ENCODE measurements at places on chromosomes 7 and 10.

DNA sequence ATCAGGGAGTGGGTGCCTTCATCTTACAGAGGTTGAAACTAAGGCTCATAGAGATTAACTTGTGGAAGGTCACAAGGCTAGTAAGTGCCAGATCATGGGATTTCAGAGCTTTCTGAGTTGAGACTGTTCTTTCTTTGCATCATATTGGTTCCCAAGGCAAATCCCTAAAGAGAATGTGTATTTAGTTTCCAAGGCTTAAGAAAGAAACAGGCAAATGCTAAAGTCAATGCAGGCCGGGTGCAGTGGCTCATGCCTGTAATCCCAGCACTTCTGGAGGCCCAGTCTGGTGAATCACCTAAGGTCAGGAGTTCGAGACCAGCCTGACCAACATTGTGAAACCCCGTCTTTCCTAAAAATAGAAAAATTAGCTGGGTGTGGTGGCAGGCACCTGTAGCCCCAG lies 19.8 kb downstream of the CDK1 start:
- DNase-seq = no peak

- no peak for DNase-seq
These were observed 178.1 kb downstream of the ADAM12 start for GRCh38 chr10:126210051-126210651.

GRCh38 chr10:62814756-62815380 lies 1.3 kb downstream of the EGR2 start:
- no peak for DNase-seq

DNA sequence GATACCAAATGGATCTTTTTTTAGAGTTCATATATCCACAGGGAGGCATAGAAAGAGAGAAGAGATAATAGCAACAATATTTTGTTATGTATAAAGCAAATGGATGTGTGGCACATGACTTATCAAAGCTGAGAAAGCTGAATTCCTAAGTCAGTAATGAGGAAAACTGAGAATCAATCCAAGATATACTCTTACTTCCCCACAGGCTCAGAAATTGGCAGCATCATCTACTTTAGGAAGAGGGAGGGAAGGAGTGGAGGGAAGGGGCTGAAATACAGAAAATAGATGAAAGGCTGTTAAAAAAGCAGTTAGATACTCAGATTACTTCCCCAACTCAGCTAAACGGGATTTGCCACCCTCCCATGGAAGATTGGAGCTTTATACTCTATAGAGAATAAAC lies 63.5 kb downstream of the SRI start:
- DNase-seq = no peak

GRCh38 chr7:136179154-136179553 lies 202.0 kb upstream of the MTPN start:
- no peak for DNase-seq

DNA sequence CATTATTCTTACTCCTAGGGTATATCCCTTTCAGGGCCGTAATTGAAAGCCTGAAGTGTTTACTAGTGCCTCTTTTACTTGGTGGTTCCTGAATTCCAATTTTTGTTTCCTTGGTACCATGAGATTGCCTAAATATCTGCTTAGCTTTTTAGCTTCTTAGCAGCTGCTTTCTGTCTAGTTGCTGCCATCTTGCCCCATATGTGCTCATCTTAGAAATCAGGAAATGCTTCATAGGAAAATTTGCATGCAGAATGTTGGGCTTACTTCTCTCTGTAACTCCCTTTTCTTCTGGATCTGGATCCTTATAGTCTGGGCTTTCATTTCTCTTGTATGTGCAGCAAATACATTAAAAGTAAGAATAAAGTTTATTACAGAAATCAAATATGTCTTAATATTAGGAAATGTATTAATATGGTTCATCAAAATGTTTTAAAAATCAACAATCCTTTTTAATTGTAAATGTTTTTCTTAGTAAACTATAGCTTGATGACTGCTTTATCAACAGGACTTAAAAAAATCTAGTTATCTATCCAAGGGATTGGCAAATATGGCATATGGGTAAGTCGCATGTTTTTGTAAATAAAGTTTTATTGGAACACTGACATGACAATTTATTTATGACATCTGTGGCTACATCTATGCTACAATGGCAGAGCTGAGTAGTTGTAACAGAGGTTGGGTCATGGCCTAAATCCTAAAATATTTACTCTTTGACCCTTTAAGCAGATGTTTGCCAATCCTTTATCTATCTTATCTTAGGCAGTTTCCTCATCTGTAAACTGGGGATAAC lies 73.5 kb upstream of the CDK6 start:
- DNase-seq = no peak

DNA sequence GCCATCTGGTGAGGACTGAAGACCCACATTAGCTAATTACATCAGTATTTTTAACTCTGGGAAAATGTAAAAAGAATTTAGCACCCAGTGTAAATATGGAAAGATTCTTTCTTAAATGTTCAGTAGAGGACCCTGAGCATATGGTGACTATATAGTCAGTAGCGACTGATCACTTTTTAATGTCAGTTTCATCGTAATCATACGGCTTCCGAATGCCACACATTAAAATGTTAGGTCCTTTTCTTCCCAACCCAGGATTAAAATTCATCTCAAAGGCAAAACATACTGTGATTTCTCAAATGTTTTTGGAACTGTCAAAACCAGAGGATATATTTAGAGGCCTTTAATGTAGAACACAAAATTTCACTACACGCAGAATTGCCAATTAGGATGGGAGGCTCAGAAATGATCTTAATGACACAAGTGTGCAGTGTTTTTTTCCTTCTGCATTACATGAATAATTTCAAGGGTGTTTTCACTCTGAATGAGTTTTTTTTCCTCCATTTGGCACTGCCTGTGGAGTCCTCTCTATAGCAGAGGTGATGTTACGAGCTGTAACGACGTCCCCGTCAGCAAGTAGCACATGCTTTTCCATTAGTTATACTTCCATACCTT lies 382.7 kb downstream of the PAXIP1 start:
- no peak for DNase-seq

DNA sequence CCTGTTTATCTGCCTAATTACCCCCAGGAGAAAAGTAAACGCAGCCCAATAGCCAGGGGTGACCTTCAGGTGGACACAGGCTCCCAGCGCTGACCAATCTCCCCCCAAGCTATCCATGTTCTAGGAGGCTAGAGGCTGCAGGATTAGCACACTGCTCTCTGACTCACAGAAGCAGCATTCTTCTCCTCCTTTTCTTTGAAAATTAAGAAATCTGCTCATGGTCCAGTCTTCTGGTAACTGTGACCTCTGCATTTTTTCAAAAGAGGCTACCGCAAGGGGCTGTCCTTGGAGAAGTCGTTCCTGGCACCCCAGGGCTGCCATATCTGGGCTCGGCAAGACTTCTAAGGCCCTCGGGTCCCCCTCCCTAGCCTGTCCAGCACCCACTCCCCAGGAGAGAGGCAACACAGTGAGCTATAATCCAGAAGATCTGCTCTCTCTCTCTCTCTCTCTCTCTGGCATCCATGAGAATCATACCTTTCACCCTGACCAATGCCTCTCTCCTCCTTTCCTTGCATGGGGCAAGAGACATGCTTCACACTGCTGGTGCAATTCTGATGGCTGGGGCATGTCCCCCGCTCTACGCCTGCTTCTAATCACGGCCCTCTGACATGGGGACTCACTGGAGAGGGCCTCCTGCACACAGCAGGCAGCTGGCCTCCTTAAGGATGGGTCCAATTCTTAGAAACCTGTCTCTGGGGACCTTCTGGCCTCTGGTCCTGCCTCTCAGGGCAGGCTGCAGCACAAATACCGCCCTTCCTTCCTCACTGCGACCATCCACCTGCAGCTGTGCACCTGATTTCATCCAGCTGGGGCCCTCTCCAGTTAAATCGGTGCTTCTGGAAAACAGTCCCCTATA lies 27.3 kb downstream of the ANXA11 start:
- DNase-seq = no peak

DNA sequence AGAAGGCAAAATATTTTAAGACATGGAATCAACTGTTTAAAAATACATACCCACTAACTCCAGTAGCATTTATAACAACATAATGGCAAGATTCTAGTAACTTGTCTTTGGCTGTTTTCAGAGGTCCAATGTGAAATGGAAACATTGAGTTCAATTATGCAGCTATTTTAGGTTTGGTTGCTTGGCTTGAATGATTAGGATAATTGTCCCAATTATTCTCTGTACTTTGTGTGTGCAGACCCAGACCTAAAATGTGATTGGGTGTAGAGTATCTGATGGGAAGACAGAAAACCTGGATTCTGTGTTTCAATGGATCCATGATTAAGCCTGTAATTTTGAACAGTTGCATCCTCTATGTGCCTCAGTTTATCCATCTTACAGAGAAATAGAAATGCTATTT lies 392.7 kb upstream of the NFE2L3 start:
- DNase-seq = no peak

- DNase-seq = no peak
These were observed 17.6 kb downstream of the PODXL start for GRCh38 chr7:131538813-131539179.

- no peak for DNase-seq
These were observed 113.0 kb downstream of the ADAM22 start for GRCh38 chr7:88046839-88047573.

DNA sequence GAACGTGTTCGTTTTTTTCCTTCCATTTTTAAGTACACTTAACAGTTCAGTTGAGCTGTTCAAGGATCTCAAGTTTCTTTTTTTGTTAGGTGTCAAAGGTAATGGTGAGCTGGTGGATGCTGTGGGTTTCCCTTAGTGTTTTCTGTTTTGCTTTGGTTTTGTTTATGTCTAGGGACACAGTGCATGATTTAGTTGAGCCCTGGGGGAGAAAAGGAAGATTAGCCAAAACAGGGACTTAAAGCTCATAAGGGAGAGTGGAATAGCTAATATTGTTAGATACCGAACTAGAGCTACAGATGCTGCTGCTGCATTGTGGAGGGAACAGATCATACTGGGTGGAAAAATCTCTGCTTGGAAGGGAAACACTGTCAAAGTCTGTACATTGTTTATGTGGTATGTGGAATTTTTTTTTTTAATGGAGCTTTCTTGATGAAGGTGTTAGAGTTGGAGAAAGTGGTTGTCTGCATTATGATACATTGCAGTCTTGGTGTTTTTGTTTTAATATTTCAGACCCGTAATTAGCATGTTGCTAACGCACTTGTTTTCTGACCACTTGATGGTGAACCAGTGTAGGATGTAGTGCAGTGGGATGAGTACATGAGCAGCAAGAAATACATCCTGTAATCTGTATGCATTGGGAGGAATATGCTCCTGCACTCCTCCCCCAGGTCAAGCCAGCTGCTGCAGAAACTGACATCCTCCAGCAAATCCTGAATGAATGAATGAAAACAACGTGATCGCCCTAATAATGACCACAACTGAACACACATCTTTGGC lies 2.1 kb downstream of the GLCCI1 start:
- no peak for DNase-seq

GRCh38 chr10:77845451-77845850 lies 81.1 kb downstream of the DLG5 start:
- DNase-seq = no peak

DNA sequence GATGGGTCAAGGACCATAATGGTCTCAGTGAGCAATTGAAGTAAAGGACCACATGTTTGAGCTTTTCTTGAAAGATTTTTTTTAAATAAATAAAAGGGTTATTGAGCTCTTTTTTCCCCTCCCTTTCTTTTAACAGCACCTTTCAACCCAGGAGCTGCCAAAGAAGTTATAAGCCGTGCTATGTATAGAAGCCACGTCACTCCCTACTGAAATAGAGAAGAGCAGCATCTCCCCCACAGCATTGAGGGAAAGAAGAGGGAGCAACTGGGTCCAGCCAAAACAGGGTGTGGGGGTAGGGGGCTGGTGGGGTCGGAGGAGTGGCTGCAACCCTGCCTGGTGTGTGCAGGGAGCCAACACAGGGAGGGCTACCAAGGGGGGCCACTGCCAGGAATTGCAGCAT lies 227.2 kb downstream of the PLXNA4 start:
- no peak for DNase-seq
